ENCODE measurements at places on chromosomes 16 and 17.

- no peak for DNase-seq
Measured at GRCh38 chr17:35892091-35893035, 12.2 kb upstream of the CCL5 start.

- peak; percentile 76 for DNase-seq
Measured at GRCh38 chr16:11914210-11915113, 1.3 kb downstream of the GSPT1 start.

- DNase-seq: no peak
Measured at GRCh38 chr17:14228903-14229302, 7.8 kb downstream of the CDRT15 start.

DNA sequence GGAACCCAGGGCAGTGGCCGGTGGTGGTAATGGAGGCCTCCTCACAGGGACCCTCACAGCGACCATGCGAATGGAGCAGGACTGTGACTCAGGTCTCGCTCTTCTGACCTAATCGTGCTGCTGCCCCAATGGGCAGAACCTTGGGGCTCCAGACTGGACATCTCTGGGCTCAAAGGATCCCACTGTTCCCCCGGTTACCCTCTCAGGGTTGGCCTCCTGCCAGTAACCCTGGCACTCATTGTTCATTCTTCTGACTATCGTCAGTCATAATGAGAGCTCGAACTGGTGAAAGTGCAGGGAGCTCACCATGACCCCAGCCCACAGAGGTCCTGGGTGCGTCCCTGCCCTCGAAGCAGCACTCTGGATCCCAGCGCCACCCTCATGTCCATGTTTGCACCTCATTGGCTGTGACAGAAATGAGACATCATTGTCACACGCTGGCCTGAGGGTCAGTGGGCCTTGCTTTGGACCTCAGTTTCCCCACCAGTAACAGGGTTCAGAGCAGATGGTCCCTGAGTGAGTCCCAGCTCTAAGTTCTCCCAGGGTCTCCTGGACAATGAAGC is 4.0 kb upstream of the NPRL3 start:
- DNase-seq: peak; percentile 65

DNA sequence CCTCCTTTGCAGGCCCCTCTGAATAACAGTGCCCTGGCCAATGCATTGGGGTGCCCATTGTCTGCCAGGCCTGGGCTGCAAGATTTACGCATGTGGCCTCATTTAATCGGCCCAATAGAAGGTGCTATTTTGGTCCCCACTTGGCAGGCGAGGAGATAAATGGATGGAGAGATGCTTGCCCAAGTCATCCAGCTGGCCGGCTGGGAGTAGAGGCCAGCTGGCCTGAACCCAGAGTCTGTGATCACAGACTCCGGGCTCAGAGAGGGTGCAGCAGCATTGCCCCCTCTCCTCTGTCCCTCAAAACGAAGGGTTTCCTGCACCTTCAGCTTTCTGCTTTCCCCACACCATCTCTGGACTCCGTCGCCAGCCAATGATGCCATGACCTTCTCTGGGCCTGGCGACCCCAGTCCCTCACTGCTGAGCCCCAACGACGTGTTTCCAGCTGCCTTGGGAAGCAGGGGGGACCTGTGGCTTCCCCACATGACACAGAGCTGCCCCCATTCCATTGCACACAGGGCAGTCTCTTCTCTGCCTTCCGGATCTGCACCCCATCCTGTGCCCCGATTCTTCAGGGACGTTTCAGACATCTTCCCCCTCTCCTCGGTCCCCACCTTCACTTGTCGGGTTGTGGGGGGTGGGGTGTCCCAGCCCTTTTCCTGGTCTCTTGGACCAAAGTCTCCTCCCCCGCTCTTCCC is 3.5 kb upstream of the ADGRG1 start:
- no peak for DNase-seq

- DNase-seq: peak; percentile 88
Measured at GRCh38 chr17:32486111-32486700, 587 bp upstream of the CDK5R1 start.

DNA sequence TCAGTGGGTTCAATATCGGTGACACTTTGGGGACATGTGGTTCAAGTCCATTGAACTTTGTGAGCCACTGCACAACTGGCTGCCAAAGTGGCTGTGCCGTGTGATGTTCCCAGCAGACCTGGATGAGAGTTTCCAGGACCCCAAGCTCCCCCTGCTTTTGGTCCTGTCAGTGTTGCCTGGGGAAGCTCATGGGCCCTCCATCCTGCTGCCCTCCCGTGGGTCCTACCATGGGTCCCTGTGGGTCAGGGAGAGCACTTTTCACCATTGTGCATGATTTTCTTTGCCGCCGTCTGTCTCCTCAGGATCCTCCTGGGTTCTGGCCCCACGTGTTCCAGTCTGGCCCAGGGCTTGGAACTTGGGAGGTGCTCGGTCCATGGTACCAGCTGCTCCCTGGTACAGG is 38.1 kb downstream of the LGALS9 start:
- no peak for DNase-seq

- DNase-seq: no peak
Measured at GRCh38 chr16:48140821-48141220, 15.0 kb downstream of the ABCC12 start.

DNA sequence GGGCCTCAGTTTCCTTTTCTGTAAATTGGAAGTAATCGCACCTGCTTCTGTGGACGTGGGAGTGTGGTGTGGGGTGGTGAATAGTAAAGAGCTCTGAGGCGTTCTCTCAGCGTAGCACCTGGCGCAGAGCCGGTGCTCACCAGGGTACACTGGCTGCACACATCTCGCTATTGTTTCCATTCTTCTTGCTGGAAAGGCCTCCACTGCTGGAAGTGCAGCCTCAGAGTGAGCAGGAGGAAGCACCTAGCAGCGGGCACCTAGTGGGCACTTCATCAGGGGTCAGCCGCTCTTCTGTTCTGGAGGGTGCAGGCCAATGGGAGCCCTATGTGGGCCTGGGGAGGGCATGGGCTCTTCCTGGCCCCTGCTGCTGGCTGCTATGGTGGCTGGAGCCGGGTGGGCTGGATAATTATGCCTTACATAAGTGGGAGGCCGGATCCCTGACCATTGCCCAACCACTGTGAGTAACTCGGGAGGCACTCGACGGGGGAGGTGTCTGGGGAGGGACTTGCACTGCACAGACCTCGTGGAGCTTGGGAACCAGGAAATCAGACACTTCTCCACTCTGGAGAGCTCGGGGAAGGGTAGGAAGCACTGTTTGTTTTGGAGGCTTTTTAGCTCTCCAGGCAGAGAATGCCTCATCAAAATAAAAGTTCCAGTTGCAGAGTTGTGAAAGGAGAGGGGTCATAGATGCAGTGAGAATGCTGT is 1.7 kb downstream of the MAP2K3 start:
- DNase-seq: peak; percentile 77

DNA sequence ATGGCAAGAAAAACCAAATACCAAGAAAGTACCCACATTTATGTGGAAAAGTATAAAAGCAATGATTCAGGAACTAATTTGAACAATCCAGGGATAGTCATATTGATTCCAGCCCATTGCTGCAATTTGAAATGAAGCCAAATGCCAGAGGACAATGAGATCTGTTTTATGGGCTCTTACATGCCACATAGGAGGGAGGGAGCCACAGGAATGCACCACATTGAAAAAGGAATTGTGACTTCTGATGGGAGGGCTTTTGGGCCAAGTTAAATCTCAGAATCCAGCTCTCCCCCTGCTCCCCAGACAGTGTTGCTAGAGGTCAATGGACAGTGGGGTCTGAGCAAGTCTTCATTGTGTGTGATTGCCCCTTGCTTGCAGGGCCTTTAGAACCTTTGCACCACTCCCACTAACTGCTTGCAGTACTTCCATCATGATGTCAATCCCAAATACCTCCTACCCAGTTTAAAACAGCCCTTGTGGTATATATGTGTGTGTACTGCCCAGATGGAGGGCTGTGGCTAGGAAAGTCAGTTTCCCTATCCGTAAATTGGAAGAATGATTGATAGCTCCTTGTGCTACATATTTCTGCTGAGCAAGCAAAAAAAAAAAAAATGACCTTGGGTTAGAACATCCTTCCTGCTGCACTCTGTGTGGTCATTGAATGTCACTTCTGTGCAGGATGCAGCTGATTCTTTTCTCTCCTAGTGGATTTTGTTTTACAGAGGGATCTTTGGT is 406.8 kb downstream of the UTP18 start:
- DNase-seq: no peak

- no peak for DNase-seq
Measured at GRCh38 chr16:12354296-12354833, 377.8 kb downstream of the SNX29 start.

DNA sequence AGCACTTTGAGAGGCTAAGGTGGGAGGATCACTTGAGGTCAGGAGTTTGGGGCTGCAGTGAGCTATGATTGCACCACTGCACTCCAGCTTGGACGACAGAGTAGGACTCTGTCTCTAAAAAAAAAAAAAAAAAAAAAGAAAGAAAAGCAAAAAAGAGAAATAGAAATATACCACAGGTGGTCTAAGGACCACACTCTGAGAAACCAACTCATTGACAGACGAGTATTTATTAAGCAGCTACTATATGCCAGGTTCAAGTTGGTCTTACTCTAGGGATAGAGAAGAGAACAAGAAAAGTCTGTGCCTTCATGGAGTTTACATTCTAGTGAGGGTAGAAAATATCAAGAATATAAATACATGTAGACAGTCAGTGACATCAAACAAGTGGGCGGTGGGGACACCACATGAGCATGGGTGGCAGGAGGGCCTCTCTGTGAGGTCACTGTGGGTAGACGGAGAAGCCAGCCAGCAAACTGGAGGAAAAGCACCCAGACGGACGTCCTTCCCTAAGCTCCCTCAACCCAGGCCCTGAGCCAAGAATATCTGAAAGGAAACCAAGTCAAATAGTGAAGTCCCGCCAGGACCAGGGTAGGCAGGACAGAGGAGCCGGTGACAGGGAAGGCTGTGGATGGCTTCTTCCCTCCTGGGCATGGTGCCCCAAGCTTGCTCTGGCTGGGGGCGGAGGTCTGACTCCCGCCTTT is 4.7 kb downstream of the CDIPT start:
- no peak for DNase-seq

DNA sequence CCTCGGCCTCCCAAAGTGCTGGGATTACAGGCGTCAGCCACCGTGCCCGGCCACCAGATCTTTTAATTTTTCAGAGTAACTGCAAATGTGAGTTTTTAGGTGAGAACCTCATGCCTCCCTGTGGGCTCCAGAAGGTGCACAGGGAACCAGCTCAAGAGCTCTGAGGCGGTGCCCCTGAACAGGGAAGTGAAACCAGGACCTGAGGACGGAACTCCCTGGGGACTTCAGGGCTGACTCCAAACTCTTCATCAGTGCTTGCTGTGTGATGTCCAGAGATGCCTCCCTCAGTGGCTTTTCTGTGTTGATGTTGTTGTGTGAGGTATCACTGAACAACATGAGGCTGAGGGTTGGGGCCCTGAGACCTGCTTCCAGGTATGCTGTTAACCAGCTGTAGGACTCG is 23.8 kb downstream of the SLC12A3 start:
- no peak for DNase-seq

DNA sequence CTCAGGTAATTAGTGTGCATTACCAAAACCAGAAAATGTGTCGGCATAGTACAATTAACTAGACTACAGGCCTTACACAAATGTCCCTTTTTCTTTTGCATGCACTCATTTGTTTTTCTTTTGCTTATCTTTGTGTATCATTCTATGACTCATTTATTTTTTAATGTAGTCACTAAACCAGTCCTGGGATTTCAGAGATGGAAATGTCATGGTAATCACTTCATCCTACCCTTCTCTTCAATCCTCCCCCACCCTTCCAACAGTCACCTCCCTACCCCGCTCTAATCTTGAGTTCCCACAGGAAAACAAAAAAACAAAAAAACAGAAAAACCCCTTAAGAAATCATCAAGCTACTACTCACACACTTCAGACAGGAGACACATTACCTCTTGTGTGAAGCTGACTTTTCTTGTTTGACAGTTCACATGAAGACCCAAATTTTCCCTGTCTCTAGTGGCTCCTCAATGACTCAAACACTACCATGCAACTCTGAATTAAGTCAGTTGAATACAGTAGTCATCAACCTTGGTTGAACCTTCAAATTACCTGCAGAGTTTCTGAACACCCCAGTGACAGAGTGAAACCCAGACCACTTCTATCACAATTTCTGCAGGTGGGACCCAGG is 242.4 kb upstream of the SALL1 start:
- DNase-seq: no peak

DNA sequence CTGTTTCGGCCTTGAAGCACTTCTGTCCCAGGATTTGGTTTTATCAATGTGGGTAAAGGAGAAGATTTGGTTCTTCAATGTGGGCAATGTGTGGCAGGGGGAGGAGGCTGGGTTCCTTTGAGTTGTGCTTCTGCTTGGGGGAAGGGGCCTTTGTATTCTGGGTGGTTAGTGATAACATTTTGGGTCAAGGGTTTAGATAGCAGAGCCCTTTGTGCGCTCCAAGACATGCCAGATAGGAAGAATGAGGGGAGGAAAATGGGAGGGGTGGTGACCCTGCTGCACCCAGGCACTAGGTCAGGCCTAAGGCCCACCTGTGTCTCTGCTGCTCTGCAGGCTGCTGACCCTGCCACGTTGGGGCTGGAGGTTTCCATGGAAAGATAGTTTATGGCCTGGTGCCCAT is 40.0 kb upstream of the CDC42EP4 start:
- no peak for DNase-seq

DNA sequence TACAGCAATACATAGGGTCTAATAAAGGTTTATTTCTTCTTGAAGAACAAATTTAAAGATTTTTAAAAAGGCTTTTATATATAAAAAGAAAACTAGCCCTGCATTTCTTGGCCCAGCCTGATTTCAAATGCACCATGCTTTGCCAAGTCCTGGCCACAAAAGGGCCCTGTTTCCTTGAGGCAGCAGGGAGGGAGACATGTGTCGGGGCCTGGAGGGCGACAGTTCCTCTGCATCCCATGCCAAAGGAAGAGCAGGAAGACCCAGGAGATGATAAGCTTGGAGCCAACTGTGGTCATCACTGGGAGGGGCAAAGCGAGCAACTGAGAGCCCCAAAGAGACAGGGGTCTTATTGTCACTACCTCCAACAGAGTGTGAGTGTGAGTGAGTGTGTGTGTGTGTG is 571.5 kb upstream of the PSMD7 start:
- no peak for DNase-seq

DNA sequence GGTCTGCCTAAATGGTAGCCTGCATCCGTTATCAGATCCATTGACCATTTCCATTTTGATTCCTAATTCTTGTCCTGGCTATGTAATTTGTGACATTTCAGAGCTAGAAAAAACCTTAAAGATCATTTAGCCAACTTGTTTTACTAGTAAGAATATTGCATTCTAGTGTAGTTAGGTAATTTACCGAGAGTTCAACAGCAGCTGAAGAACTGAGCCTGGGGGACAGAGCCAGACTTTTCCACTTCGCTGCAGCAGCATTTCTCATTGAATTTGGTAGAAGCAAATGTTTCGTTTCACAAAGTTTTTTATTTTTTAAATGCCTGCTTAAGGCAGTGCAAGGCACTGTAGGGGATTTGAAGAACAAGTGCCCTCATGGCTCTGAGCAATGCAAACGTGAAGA is 59.2 kb upstream of the MARCHF10 start:
- DNase-seq: no peak

DNA sequence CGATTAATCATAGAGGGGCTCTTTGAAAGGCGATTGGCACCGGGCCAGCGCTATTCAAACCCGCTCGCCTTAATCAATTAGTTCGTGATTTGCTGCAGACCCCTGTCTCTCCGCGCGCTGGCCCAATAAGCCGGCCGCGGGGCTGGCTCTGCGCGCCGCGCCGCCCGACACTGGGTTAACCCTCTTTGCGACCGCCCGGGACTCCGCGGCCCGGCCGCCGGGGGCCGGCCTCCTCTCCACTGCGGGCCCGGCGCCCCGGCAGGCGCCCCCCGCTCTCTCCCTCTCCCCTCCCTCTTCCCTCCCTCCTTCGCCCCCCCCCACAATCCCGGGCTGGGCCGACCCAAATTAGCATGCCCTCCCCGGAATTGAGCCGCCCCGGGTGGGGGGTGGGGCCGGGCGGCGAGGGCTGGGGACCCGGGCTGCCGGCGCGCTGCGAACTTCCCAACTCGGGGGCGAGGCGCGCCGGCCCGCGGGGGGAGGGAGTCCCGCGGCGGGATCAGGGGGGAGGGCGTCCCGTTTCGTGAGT is 428 bp upstream of the SALL1 start:
- no peak for DNase-seq

Data from erythroblast (primary cell).